Left colon (tissue), 2 donors: ENCODE measurements at places on chromosomes 3 and 15. TPM values are rescaled to one million over a fixed set of nuclear protein-coding genes. Genes with fewer than 3 reads are reported as not detected.

LMAN1L gene
- total RNA-seq, result 0.40 TPM

ZCWPW2 gene
- total RNA-seq, result 0.42 TPM

ALPK3 gene
- total RNA-seq, result 1.1 TPM

DYNLT2B gene
- 1.7 TPM for total RNA-seq

RASL12 gene
- total RNA-seq, result 9.2 TPM

ESYT3 gene
- 1.7 TPM for total RNA-seq

ACKR4 gene
- 0.67 TPM for total RNA-seq

DOCK3 gene
- 0.34 TPM for total RNA-seq

DNASE1L3 gene
- total RNA-seq, result 1.2 TPM

EPHB3 gene
- total RNA-seq, result 29.2 TPM

DUOXA2 gene
- total RNA-seq, result 1.3 TPM

RAB8B gene
- total RNA-seq, result 14.2 TPM

SKOR1 gene
- total RNA-seq, result 0.49 TPM

DAZL gene
- not detected for total RNA-seq

DISP2 gene
- 13.7 TPM for total RNA-seq

ADCY5 gene
- 17.4 TPM for total RNA-seq

TM6SF1 gene
- 2.0 TPM for total RNA-seq

CCR8 gene
- not detected for total RNA-seq
